ENCODE measurements at places on chromosomes 4 and X.

DNA sequence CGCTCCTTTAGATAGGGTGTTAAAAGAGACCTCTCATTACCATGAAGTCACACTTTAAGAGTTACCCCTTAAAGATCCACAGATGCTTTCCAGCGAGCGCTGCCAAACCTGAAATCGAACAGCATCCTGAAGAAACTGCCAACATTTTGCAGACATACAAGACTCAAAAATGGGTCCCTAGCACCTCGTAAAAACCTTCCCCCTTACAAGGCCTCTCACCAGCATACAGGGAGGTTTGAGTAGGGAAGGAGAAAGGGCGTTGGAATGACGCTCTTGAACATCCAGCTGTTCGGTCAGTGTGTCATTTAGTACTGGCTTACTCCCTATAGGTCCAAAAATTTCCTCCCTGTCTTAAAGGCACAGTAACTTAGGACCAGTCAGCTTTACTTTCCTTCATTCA, 45.3 kb upstream of the PGRMC1 start:
- DNase-seq = no peak

DNA sequence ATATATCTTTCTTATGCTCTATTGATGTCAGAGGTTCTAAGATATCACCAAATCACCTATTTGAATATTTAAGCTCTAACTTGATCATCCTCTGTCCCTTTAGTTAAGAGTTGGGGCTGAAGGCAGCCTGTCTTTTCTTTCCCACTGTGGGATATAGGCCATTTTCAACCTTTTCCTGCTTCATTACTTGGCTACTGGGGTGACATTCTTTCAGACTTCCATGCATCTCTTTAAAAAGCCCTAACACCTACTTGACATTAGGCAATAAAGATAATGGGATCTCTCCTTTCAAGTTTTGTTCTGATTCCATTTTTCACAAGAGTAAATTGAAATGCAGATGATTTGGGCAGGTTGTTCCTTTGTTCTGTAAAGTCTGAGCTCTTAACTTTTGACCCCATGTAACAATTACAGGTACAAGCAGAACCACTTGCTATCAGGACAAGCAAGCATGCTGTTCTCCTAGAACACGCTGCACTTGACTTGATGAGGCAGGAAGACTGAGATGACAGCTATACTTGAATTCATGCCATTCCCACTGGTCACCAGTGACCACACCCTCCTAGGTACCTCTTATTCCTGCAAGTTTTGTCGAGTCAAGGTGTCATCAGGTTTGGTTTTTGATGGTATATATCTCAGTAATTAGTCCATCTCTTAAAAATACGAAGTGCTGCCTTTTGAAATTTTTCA, 18.2 kb downstream of the HOPX start:
- DNase-seq = no peak

DNA sequence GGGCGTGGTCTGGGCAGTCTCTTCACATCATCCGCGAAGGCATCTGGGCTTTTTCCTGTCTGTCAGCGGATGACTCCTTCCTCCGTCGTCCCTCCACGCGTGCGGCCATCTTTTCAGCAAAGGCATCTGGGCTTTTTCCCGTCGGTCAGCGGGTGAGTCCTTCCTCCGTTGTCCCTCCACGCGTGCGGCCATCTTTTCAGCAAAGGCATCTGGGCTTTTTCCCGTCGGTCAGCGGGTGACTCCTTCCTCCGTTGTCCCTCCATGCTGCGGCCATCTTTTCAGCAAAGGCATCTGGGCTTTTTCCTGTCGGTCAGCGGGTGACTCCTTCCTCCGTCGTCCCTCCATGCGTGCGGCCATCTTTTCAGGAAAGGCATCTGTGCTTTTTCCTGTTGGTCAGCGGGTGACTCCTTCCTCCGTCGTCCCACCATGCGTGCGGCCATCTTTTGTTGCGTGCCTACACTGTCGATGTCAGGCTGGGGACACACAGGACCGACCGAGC, 12.3 kb upstream of the TMEM271 start:
- DNase-seq = no peak

DNA sequence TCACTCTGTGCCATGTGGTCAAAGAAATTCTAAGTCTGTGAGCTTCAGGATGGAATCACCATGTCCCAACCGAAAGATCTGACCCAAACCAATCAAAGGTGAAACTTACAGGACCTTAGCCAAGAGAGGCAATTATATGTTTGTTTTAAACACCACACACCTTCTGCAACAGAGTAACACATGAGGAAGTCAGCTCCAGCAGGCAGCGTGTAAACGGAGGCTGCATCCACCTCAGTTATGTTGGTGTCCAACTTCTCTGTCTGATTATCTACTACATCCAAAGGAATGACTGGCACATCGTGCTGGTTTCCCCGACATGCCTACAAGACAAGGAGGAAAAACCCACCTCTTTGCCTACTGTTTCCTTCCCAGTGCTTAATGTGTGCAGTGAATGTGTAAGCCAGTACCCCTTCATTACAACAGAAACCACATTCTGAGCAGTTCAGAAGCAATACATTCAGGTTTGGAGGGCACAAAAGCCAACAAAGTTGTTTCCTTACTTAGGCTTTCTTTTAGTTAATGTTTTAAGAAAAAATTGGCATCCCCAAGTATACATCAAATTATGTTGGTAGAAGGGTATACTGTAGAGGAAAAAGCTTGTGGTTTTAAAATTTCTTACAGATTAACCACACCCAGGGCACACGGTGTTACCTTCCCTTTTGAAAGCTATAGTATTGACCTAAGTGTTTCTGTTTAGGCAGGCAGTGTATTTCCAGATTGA, 12.4 kb downstream of the CASP6 start:
- no peak for DNase-seq

DNA sequence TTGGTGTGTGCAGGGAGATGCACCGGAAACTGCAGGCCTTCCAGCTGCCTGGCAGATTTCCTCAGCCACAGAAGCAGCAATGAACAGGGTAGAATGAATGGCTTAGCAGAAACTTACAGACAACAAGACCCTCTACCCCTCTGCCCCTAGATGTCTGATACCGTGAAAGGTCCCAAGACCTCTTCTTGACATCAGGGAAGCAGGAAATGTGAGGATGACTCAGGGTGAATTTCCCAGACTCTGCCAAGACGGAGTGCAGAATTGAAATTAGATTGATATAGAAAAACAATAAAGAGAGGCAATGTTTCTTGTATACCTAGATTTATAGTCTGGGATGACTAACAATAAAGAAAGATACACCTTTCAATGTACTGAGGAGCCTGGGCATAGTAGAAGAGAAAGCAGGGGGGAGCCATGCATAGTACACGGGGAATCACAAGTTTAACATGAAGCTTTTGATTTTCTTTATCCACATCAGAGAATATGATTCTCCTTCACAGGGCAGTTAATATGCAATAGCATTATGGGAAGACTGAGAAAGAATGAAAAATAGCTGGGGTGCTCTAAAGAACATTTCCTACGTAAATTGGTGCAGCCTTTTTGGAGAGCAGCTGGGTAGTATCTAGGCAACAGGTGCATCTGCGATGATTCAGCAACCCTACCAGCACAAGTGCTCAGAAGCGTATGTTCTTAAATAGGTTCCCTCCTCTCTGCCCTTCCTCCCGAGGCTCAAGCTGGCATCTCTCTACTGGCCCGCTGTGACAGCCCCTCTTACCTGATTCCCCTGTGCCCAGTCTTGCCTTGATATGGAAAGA, 18.3 kb upstream of the CXCR3 start:
- DNase-seq = no peak

- DNase-seq = no peak
Observed at GRCh38 chr4:171940656-171941055, 127.5 kb downstream of the GALNTL6 start.

GRCh38 chr4:105343146-105343931, 130.5 kb downstream of the PPA2 start:
- DNase-seq = no peak

DNA sequence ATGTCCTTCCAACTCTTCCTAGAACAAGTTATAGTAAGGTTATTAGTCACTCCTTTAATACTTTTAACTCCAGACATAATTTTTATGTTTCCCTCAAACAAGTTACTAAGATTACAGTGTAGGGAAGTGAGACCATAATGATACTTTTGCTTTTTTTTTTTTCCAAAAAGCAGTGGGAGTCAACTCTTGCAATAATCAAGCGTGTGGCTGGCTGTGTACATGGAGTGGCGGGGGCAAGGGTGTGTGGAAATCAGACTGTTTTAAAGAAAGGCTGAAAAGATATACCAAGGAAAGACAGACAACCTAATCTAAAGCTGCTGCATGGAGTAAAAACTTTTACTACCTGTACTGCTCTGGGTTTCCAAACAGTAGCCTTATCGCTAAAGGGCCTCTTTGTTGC, 4.1 kb downstream of the NOA1 start:
- no peak for DNase-seq

DNA sequence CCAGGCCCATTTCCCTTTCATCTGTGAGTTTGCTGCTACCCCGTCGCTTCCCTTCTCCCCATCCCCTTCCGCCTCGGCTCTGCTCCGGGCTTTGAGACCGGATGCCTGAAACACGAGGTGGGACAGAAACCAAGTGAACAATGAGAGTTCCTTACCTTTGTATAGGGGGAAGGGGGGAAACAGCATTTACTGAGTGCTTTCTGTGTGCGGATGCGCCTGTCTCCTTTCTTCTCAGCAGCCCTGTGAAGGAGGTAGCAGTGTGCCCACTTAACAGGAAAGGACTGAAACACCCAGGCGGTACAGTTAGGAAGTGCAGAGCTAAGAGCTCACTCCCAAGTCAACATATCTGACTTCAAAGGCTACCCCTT, 43.2 kb upstream of the TMSB15B start:
- DNase-seq = peak; percentile 3

All from activated CD4-positive, alpha-beta T cell treated with anti-CD3 and anti-CD28 coated beads, Interleukin-2, amount 50 U/mL, for 1 hour (primary cell).